ENCODE measurements at places on chromosomes 2 and 18. TPM values are rescaled to one million over a fixed set of nuclear protein-coding genes. Genes with fewer than 3 reads are reported as not detected.

DPP4 gene
- 1.7 TPM for total RNA-seq

TTN gene
- 7.6 TPM for total RNA-seq

EMILIN1 gene
- 301 TPM for total RNA-seq

- DNase-seq, result peak; percentile 75
Measured at GRCh38 chr2:33598561-33599174, 431 bp downstream of the FAM98A start.

- no peak for DNase-seq
Measured at GRCh38 chr18:74689251-74689650, 91.6 kb downstream of the ZNF407 start.

DNA sequence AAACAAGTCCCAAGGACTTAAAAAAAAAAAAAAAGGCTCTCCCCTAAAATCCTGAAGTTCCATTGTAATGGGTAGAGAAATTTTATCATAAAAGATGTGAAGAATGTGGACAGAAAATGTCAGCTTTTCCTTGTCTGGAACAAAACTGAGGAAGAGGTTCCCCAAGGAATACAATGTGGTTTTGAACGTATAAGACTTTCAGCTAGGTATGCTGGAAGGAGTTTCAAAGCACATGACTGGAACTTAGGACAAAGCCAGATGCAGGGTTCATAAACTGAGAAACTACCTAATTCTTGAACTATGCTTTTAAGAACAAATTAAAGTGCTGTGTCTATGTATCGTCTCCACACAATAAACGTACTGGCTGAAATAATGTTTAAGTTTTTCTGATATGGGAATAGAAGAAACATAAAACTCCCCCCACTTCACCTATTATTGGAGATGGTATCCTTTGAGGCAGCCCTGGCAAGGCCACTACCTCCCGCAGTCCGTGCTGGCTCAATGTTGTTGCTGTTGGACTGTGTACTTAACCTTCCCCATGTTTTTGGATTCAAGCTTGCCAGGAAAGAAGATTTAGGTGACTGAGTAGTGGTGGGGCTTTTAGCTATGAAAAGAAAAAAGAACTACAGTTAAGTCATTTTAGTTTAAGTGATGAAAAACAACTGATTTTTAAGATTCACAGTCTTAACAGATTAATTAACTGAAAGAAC lies 84.2 kb upstream of the DNER start:
- no peak for DNase-seq

DNA sequence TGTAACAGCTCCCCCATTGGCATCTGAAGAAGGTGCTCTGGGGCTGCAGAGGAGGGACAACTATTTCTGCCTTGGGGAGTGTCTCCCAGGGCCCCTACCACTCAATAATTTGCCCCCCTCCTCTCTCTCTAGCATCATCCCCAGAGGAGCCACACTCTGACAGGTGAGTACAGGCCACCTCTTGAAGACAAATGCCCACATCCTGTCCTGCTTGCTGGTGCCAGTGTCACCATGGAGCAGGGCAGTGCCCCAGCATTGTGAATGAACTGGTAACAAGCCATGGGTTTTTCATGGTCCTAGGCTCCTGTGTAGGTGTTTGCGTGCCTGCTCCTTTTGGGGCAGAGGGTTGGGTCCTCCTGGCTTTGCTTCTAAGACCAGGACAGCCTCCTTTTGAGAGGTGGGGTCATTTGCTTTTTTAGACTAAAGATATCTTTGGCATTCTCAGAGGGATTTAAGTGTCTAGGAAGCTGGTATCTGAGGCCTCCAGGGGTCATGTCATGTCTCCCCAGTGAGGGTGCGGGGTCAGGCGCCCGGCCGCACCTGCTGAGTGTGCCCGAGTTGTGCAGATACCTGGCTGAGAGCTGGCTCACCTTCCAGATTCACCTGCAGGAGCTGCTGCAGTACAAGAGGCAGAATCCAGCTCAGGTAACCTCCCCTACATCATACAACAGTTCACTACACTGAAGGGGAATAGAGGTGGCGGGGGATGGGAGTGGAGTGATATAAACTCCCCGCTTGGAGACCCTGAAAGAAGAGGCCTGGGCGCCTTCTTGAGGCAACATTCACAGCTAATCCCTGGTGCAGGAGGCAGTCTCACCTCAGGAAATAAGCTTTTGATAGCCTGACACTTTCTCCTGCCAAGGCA lies 1.8 kb downstream of the RETREG2 start:
- DNase-seq, result no peak

DNA sequence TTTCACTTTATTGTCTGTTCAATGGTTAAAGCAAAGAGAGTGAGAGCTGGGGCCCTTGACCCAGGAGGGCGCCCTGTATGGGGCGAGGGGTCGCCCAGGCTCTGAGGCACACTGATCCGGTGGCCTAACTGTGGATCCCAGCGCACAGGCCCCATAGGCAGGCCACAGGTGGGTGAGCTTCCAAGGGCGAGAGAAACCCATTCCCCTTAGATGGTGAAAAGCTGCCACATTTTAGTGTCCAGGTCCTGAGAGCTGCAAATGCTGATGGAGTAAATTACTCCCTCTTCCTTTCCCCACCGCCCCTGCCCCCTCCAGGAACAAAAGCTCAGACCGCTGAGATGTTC lies 5.9 kb upstream of the DLX2 start:
- no peak for DNase-seq

GRCh38 chr2:79670198-79670597 lies 157.3 kb downstream of the CTNNA2 start:
- no peak for DNase-seq

DNA sequence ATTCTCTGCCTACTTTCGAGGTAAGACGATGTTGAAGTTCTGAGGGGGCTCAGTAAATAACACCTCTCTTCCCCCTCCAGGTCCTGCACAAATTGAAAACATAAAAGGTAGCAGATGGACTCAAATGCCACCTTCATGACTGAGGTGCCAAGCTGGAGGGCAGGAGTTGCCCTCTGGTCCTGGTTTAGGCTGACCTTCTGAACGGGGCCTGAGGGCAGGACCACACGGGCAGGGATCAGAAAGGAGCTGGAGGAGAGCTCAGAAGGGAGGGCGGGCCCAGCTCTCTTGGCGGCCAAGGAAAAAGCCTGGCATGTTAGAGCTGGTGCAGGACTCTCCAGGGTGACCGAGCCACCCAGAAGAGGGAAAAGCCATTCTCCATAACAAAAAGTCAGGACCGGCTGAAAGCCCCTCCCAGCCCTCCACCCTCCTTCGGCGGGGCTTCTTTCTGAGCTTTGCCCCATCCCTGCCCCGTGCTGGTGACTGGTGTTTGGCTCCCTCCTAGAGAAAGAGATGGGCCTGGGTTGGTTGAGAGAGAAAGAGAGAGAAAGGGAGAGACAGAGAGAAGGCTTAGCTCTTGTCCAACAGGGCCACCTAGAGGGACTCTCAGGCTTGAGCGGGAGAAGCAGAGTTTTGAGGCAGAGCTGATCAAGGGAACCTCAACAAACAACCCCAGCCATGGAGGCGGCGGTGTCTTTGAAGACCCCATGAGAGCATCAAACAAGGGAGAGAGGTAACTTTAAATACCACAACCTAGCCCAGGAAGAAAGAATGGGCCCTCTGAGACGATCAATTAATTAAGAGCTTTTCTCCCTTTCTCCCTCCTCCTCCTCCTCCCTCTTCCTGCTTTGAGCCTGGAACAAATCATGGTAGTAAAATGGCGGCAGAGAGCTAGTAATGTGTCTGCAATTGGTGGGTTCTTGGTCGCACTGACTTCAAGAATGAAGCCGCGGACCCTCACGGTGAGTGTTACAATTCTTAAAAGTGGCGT lies 50.8 kb downstream of the WIPF1 start:
- no peak for DNase-seq

Data from ascending aorta (tissue), 2 donors.